ENCODE measurements at places on chromosomes 16 and 17.

- H3K4me1 ChIP-seq, result no peaks in the 10 kb centered on the region
- H3K4me3 ChIP-seq, result peak within 1 kb of the TSS; percentile 72
- H3K27ac ChIP-seq, result peak within 1 kb of the TSS; percentile 92
- H3K36me3 ChIP-seq, result no peaks in the 10 kb centered on the region
- H3K27me3 ChIP-seq, result no peaks in the 10 kb centered on the region
Observed at GRCh38 chr16:81077076-81077940, at the start of gene C16orf46. C16orf46 (minus strand) TSS chr16:81077238; CDS start chr16:81063955, 13,283 bp downstream.

DNA sequence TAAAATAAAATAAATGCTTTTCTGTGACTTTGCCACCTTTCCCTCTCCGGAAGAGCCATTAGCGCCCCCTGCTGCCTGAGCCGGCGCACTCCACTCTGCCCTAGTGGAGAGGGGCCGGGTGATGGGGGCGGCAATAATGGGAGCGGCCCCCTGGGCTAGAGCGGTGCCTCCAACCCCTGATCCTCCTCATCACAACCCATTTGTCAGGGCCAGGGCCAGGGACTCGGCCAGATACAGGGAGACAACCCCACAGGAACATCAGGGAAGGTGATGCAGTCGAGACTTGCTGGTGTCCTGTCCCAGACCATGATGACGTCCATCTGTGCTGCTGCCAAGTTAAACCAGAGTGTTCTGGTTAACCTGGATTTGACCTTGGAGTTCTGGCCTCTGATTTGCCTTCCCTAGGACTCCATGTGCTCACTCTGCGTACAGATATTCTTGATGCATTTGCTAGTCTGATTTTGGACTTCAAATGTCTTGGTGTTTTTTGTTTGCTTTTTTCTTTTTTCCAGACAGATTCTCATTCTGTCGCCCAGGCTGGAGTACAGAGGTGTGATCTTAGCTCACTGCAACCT is 46.1 kb upstream of the BPTF start:
- no peak overlapping the region for H3K4me3 ChIP-seq
- no peak overlapping the region for H3K27ac ChIP-seq
- H3K4me1 ChIP-seq, result no peaks in the 10 kb centered on the region

- no peak overlapping the region for H3K4me3 ChIP-seq
- peaks cover 55% of the 10 kb centered on the region for H3K4me1 ChIP-seq
- peak overlapping the region; percentile 11 for H3K27ac ChIP-seq
- DNase-seq, result peak; percentile 35
- peaks cover 76% of the 10 kb centered on the region for H3K36me3 ChIP-seq
- no peaks in the 10 kb centered on the region for H3K27me3 ChIP-seq
Observed at GRCh38 chr17:29124925-29125273, 55.3 kb downstream of the MYO18A start.

DNA sequence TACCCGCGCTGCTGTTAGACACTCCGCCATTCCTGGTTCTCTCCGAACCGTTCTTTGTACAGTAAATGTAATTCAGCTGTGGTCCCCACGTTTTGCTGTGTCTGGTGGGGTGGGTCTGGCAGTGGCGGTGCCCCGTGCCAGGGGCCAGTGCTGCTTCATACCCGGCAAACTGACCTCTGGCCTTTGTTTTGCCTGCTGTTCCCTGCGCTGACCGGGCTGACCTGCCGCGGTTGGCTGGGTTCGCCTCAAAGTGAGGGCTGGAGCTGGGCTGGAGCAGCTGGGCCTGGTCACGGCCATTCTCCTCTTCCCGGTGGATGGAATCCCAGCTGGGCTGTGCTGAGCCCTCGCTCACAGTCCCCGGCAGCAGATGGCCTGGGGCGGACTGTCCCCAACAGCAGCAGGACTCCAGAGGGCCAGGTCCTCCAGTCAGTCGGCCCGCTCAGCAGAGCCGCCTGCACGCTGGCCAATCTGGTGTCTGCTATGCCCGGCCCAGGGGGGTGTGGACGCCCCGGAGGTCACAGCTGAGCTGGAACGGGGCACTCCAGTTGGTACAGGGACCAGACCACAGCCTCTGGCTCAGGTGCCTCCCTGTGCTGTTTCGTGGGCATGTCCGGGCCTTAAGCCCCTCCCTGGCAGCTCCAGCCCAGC is 1.5 kb upstream of the WFIKKN1 start:
- peaks cover 21% of the 10 kb centered on the region for H3K4me1 ChIP-seq
- no peak overlapping the region for H3K27ac ChIP-seq
- H3K36me3 ChIP-seq, result no peaks in the 10 kb centered on the region
- DNase-seq, result no peak
- no peak overlapping the region for H3K4me3 ChIP-seq
- H3K27me3 ChIP-seq, result no peaks in the 10 kb centered on the region

DNA sequence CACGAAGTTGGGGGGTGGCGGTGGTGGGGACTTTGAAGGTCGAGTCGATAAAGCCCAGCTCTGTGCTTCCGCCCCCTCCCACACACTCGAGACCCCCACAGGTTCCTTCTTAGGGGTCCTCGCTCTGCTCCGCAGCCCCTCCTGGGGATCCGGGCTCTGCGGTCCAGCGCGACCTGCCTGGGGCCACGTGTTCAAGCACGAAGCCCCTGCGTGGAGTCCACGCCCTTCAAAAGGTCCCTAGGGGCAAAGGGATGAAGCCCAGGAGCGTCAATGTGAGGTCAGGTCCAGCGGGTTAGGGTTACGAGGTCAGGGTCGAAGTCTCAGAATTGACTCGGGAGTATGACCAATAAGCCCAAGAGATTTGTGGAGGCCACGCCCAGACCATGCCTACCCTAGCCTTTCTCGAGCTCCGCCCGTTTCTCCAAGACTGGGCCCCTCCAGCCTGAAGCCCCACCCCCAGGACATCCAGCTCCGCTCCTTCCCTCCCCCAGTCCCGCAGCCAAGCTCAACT is 786 bp upstream of the CACNA1G start:
- peaks cover 15% of the 10 kb centered on the region for H3K36me3 ChIP-seq
- peak; percentile 53 for DNase-seq
- H3K27ac ChIP-seq, result no peak overlapping the region
- H3K4me3 ChIP-seq, result peak overlapping the region; percentile 60
- H3K4me1 ChIP-seq, result peaks cover 53% of the 10 kb centered on the region

GRCh38 chr16:30813821-30814189 is 26.8 kb upstream of the ZNF629 start:
- peaks cover 16% of the 10 kb centered on the region for H3K4me1 ChIP-seq
- no peaks in the 10 kb centered on the region for H3K27me3 ChIP-seq
- peak overlapping the region; percentile 90 for H3K27ac ChIP-seq
- no peak for DNase-seq
- no peaks in the 10 kb centered on the region for H3K36me3 ChIP-seq

GRCh38 chr17:32998887-32999228 is 7.2 kb downstream of the SPACA3 start:
- DNase-seq, result no peak
- H3K36me3 ChIP-seq, result no peaks in the 10 kb centered on the region
